ENCODE measurements at places on chromosomes 1 and 21.

GRCh38 chr1:27416387-27417111 lies 24.1 kb downstream of the GPR3 start:
- DNase-seq: peak; percentile 65

GRCh38 chr1:159170639-159171038 lies 776 bp upstream of the CADM3 start:
- DNase-seq: no peak

GRCh38 chr1:204649721-204650521 lies 35.6 kb downstream of the LRRN2 start:
- no peak for DNase-seq

DNA sequence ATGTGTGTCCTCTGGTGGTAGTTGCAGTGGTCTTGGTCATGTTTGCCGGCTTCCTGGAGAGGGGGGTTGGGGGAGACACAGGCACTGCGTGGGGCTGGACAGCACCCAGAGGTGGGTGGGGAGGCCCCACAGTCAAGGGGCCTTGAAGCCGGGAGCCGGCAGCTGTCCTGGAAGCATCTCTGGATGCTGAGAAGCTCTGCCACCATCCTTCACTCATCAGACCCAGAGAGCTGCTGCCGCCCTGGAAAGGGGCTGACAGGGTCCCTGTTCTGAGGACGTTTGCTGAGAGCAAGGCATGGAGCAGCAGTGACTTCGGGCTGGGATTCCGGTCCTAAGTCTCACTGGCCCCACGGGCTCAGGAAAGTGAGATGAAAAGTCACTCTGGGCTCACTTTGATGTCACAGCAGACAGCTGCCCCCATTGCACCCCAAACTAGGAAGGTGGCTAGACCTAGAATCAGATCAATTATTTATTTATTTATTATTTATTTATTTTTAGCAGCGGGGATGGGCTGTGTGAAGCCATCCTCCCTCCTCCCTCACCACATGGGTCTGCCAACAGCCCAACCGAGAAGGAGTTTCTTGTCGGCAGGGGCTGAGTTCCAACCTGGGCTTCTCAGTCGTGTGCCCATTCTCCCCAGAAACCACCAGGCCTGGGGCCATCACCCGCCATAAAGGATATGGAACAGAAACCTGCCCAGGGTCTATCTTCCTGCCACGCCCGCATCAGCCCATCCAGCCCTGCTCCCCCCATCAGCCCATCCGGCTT lies 547.4 kb downstream of the PTPRU start:
- no peak for DNase-seq

DNA sequence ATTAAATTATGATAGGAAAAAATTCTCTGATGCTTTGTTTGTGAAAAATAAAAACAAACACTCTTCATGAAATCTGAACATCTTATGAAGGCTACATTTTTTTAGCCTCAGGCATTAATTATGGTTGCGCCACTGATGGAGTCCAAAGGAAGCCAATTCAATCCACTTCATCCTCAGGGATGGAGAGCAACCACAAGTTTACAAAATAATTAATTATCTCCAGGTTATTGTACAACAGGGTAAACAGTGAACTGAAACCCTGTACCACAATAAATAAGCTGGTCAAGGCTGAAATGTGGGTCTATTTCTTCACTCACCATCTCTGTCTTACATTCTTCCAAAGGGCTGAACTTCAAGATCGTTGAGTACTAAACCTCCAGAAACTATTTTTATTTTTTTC lies 49.2 kb downstream of the MRPL39 start:
- no peak for DNase-seq

DNA sequence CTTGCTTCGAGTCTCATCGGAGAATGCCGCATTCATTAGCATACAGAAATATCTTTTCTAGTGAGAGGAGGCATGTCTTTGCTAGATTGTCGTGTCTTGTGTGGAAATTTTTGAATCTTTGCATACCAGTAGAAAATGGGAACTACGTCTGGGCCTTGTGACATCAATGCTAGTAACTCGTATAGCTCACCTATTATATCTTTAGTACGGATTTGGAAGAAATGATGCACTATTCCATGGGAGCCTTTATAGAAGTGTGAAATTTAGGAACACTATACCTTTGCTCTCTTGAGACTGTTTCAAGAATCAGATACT lies 835 bp downstream of the UHMK1 start:
- DNase-seq: no peak

GRCh38 chr1:19113697-19114092 lies 96.4 kb downstream of the UBR4 start:
- DNase-seq: no peak

Data from cerebellar cortex (tissue), 1 donor.